ENCODE measurements at places on chromosomes 3 and 15.

DNA sequence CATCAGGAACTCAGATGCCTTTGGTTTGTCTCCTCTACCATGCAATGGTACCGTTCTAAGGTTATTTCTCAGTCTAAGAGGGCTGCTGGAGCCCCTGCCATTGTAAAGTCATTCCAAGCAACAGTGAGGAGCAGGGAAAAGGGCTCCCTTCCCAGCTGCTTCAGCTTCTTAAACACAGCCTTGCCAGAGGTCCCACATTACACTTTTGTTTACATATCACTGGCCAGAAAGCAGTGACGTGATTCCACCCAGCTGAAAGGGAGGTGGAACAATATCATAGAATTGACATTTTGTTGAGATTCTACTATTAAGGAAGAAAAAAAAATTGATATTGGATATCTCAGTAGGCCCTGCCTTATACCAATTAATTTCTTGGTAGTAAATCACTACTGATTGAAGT lies 194.6 kb downstream of the SUCLG2 start:
- DNase-seq = no peak

GRCh38 chr15:84741121-84741520 lies 7.3 kb upstream of the ZNF592 start:
- DNase-seq = no peak

DNA sequence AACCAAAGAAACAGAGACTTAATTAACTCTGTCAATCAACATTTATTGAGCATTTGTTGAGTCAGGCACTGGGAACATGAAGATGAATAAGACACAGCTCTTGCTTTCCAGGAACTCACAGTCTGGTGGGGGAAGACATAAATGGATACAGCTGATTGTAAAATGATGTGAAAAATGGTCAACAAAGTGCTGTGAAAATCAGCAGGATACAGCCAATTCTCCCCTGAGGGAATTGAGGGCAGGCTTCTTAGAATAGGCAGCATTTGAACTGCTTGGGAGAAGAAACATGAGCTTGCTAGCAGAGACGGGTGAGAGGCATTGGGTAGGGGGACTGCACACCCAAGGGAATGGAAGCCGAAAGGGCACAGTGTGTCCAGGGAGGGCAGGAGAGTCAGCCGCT lies 41.1 kb downstream of the MFSD1 start:
- no peak for DNase-seq

GRCh38 chr3:18739099-18739433 lies 313.9 kb upstream of the SATB1 start:
- DNase-seq = peak; percentile 57

- DNase-seq = no peak
Observed at GRCh38 chr3:107710851-107711250, 188.1 kb downstream of the BBX start.

DNA sequence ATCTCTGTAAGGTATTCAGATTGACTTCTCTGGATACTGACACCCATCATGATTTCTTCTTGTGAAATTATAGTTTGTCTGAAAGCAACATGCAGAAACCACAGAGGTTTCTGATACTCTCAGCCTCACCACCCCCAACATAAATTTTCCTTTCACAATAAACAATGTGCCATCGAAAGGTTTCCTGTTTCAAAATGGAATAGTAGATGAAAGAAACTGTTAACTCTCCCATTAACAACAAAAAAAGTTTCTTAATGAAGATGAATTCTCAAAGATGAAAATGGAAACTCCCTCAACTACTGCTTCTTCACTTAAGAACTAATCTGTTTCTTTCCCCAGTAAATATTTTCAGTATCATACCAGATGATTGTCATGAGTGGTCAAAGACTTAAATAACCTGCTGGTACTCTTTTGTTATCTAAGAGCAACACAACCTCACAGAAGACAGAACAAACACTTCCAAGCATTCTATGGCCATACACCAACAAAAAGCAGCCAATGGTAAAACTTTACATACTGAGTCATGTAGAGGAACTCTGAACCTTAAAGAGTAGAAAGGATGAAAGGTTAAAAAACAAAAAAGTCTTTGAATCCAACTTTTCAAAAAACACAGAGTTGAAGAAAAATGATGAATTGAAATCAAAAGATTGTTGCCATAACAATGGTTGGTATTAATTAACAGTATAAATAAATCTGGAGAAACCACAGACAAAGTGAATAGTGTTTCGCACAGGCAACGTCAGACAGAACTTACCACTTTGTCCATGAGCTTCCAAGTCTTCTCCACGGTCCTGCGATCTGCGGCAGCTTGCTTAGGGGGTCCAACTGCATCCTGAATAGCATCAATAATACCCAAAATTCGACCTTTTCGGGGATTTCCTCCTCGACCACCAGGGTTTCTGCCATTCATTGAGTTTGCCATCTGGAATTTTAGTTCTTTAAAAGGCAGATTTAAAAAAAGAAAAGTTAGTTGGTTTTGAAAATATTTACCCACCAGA lies 1.9 kb downstream of the CBLB start:
- DNase-seq = peak; percentile 27

GRCh38 chr15:85379403-85380131 lies 836 bp upstream of the AKAP13 start:
- no peak for DNase-seq

- DNase-seq = no peak
Observed at GRCh38 chr3:59153648-59154047, 103.8 kb upstream of the CFAP20DC start.

DNA sequence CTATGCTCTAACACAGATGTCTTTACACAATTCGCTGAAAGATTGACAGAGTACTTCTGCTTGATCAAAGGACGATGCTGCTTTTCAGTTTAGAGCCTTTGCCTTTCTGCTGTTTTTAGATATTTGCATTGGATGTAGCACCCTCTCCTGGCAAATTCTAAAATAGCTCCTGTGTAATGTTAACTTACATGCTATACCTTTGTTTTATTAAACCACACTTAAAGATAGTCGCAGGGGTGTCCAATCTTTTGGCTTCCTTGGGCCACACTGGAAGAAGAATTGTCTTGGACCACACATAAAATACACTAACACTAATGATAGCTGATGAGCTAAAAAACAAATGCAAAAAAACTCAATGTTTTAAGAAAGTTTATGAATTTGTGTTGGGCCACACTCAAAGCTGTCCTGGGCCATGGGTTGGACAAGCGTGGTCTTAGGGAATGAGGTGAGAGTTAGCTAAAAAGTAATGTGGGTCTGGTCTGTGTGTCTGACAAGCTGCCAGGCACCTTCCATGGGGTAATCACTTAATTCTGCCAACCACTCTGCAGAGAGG lies 62.9 kb downstream of the ATG7 start:
- peak; percentile 61 for DNase-seq

GRCh38 chr3:52068055-52068571 lies 11.7 kb upstream of the DUSP7 start:
- DNase-seq = no peak

DNA sequence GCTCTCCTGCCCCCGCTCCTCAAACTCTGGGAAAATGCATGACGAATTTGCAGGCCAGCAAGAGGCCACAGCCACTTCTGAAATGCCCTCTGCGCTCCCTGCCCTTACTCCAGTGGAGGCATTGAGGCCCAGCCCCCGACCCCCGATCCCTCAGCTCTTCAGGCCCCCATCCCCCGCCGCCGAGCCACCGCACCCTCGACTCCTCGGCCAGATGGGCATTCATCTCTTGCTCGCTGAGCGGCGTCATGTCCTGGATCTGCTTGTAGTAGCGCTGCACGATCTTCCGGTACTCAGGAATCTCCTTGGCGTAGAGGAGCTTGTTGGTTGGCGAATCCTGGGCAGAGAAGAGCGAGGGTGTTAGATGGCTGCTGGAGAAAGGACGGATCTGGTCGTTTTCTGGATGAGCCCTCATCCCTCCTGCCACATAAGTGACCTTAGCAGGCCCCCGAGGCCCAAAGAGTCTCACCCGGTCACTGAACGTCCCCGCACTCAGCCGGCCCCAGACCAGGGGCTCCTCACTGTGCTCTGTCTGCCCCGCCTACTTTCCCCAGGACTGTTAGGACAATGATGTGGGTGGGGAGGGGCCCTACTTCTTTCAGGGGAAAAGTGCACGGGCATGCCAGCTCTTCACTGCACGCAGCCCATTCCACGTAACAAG lies 14.0 kb downstream of the H1-8 start:
- DNase-seq = no peak

- DNase-seq = no peak
Observed at GRCh38 chr15:64979252-64979710, 10.4 kb downstream of the SPG21 start.

DNA sequence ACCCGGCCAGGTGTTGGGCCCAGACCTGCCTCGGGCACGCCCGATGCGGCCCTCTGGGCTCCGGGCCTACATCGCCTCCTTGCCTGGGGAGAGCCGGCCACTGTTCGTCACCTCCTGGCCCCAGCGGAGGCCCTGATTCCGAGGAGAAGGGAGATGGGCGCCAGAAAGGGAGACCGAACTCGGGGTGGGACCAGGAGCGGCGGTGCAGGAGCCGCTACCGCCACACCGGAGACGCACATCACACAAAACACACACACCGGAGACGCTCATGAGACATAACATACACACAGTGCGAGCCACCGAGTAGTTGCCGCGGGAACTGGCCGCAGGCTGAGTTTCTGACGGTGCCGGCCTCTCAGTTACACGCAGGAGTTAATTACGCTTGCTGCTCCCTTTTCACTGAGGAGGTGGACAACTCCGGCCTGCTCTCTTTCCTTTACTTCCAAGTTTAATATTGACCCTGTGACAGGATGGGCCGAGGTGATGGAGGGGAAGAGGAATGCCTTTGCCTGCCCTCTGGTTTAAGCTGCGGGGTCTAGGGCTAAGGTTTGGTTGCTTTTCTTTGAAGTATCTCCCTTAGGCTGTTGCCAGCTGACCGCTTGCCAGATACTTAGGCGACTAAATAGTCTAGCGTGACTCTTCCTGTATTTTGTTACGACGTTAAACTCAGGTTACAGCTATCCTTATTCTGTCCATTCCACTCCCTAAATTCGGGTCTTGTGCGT lies 570 bp downstream of the PCNP start:
- peak; percentile 20 for DNase-seq

- no peak for DNase-seq
Observed at GRCh38 chr3:22129101-22129500, 378.1 kb upstream of the ZNF385D start.

- DNase-seq = no peak
Observed at GRCh38 chr15:57028176-57028575, 109.7 kb downstream of the TCF12 start.

- no peak for DNase-seq
Observed at GRCh38 chr3:42043099-42043813, 47.9 kb upstream of the TRAK1 start.

DNA sequence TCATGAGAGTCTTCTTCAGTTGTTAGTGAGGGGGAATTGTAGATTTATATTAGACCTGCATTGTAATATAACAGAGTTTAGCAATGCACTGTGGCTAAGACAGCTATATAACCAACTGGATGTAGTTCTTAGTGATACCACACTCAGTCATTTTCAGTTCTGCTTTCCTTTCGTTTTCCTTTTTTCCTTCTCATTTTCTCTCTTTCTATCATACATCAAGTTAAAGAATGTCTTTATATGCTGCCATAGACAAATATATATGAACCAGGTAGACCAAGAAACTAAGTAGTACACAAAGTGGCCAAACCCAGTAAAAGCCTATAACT lies 43.7 kb upstream of the CD47 start:
- peak; percentile 72 for DNase-seq

- DNase-seq = no peak
Observed at GRCh38 chr3:183211352-183211751, 41.7 kb upstream of the B3GNT5 start.

Data from MV-4-11 (cell line).